Stomach (tissue), 19 donors: ENCODE measurements at places on chromosomes 16 and 17. TPM values are rescaled to one million over a fixed set of nuclear protein-coding genes. Genes with fewer than 3 reads are reported as not detected.

GPR142 gene
- not detected for total RNA-seq

SERPINF2 gene
- total RNA-seq: 4.1 TPM

MSRB1 gene
- 61.1 TPM for total RNA-seq

SKAP1 gene
- total RNA-seq: 2.4 TPM

CRK gene
- total RNA-seq: 87.5 TPM

RAB26 gene
- total RNA-seq: 27.2 TPM

ADGRG3 gene
- 1.7 TPM for total RNA-seq

SGCA gene
- total RNA-seq: 5.4 TPM

CDH1 gene
- 104 TPM for total RNA-seq
